ENCODE measurements at places on chromosomes 2 and 18.

GRCh38 chr2:12381543-12382325 is 335.0 kb upstream of the TRIB2 start:
- no peak for DNase-seq

DNA sequence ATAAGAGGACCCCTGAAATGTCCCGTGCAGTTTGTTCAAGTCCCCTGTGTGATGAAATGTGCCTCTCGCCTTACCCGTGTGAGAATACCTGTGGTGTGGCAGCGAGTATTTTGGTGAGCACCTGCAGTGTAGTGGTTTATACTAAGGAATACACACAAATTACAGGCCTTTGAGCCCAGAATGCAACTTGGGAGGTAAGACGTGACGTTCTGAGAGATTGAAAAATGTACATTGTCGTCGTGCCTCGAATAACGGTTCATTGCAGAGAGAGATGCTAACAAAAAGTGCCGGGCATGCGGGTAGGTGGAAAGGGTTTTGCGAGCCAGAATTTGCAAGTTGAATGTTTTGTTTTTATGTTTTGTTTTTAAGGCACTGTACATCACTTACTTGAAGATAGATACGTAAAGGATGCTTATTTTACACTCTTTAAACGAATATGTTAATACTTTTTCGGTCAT is 867 bp downstream of the RBBP8 start:
- DNase-seq, result no peak

GRCh38 chr18:25832001-25832604 is 258.3 kb downstream of the SS18 start:
- peak; percentile 78 for DNase-seq

- DNase-seq, result no peak
Measured at GRCh38 chr2:128514555-128514955, 195.9 kb upstream of the HS6ST1 start.

DNA sequence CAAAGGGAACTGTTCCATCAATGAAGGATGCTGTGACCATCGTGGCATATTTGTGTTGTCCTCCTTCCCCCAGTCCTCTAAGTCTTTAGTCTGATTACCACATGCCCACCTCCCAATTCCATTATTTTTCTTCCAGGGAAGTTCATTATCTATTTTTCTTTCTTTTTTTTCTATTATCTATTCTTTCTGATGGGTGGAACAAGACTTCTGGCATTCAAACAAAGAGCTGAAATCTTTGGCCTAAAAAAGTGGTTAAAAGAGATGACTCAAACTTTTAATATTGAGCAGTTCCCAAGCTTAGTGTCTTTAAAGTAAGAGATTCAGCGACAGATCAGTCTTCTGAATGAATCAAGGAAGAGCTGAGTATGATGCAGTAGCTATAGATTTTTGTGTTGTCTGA is 66.6 kb downstream of the DIS3L2 start:
- no peak for DNase-seq

DNA sequence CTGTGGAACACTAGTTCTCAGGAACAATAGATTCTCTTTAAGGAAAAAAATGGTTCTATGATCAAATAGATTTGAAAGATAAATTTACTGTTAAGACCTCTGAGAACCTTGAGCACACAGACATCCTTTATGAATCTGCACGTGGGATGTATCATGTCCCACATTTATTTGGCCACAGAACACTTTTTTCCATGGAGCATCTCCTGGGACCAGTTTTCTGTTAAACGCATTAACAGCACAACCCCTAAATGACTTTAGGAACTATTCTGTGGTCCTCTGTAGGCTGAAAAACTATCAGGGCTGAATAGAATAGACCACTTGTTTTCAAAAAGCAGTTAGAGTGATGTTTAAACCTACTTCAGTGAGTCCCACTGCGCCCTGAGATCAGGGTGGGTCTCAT is 132.2 kb upstream of the PID1 start:
- no peak for DNase-seq

DNA sequence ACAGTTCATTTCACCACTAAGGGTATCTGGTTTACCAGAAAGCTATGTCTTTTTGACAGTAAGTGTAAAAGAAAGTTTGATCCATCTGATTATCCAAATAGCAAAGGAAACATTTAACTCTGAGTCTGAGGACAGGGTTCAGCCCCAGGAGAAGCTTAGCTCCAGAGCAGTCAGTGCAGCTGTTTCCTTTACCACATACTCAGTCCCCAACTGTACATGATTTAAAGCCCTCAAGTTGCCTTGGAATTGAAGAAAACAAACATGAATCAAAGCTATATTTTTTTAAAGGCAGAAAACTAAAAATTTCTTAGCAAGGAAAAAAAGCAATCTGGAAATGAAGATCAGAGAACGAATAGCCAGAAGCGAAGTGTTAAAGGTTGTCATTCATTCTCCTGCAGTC is 746.0 kb downstream of the METTL4 start:
- DNase-seq, result no peak

DNA sequence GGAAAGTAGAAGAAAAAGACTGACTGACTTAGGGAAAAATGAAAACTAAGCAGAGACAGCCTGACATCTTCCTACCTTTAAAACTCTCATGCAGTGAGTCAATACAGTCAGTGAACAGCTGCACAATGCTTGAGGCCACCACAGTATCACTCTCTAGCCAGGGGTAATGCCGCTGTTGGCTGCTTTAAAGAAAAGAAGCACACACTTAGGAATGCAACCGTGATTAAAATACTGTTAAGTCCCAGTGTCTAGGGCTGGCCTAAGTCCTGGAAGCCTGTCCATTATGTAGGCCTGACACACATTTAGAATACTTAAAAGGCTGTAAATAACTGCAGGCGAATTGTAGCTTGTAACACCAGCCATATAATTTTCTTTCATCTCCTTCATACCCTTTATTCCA is 50.7 kb downstream of the SIGLEC15 start:
- DNase-seq, result peak; percentile 46

DNA sequence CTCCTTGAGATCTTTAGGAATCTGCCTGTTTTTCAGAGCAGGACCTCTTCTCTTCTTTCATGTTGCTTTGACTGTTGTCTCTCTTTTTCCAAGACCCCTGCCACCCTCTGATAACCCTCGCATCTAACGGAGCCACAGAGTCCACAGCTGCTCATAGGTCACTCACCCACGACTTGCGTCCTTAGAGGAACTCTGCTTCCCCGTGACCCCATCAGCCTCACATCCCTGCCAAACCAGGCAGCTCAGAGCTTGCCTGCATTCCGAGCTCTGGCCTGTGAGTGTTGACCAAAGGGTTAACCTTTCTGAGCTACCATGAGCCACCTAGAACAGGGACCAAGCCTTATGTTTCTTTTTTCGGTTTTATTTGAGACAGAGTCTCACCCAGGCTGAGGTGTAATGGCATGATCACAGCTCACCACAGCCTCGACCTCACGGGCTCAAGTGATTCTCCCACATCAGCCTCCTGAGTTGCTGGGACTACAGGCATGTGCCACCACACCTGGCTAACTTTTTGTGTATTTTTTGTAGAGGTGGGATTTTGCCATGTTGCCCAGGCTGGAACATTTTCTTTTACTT is 36.4 kb downstream of the CABLES1 start:
- no peak for DNase-seq

GRCh38 chr2:54465143-54465542 is 9.0 kb downstream of the SPTBN1 start:
- no peak for DNase-seq

GRCh38 chr2:24551016-24551415 is 60.0 kb downstream of the NCOA1 start:
- no peak for DNase-seq

- no peak for DNase-seq
Measured at GRCh38 chr2:139177041-139177440, 396.9 kb upstream of the NXPH2 start.

DNA sequence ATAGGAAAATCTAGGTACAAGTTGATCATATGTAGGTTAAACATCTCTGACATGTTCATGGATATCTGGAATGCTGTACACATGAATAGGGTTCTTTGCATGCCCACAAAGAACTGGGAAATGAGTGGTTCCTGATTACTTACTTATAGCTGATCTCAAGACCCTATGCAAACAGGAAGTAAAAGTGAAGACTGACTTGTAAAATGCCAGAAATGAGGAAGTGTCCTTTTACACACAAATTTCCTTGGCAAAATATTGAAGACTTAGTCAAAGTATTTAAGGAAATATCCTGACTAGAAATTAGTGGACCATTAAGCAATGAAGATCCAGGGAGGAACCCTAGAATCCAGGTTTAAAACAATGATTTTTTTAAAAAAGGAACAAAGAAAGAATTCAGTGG is 203.7 kb upstream of the DLGAP1 start:
- DNase-seq, result no peak

DNA sequence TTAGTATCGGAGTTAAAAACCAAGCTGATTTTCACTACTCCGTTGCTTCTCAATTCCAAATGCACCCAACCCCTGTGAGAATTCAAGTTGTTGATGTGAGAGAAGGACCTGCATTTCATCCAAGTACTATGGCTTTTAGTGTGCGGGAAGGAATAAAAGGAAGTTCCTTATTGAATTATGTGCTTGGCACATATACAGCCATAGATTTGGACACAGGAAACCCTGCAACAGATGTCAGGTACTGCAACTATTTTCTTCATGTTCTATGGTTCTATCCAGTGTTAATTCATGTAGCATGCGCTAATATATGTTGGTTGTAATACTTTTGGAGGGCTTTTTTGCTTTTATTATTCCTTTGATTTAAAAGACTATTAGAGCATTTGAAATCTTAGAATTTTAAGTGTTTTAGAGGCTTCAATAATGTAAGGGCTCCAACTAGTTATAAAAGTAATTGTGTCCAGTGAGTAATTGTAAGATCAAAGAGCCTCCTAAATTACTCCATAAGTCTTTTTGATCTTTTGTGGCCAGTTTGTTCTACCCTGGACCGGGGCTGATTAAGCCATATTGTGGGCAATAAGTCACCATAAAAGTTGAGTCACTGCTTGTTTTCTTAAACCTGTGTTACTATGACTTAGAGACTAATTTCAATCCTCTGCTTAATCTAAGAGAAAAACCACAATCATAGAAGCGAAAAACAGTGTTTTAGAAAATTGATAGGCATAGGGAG is 22.9 kb downstream of the DSG4 start:
- DNase-seq, result no peak

DNA sequence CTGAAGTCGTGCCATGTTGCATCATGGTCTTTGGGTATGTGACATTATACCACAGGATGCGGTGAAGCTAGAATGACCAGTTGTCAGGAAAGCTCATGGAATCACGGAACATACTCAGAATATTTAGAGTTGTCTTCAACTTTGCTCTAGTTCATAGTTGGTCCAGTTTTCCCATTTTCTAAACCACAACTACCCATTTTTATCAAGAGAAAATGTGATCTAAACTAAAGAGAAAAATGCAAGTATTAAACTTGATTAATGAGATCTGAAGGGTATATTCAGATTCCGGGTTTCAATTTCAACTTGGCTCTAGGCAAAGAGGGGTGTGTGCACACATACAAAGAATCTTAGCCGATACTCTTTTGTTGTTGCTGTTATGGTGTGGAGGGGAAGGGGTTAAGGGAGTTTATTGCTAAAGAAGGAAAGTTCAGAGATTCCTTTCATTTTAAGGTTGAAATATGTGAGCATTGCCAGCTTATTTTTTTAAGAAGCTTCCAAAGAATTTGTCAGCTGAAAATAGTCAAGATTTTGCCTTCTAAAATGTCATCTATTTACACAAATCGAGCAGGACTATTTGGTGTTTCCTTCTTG is 516.6 kb upstream of the ZEB2 start:
- DNase-seq, result peak; percentile 93

- no peak for DNase-seq
Measured at GRCh38 chr18:48573632-48574283, 34.9 kb downstream of the CTIF start.

- peak; percentile 62 for DNase-seq
Measured at GRCh38 chr2:69734035-69734611, 7.8 kb upstream of the ANXA4 start.

GRCh38 chr2:205364261-205364660 is 318.0 kb upstream of the NRP2 start:
- DNase-seq, result no peak

GRCh38 chr2:53609551-53609950 is 158.1 kb upstream of the CHAC2 start:
- no peak for DNase-seq

DNA sequence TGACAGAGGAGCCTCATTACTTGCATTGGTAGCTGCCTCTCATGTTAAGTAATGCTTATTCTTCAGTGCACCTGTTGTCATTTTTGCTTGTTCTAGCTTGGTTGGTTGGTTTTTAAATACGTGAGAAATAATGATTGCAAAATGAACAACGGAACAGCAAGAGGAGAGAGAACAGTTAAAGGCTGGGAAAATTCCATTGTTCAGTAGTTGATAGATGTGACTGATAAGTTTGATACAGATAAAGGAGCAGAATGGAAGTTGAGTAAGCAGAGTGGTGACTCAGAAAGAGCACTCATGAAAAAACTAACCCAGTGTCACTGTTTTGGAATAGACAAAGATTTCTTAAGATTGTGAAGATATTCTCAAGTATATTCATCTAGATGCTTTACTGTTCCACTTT is 50.5 kb downstream of the MTA3 start:
- DNase-seq, result peak; percentile 54

GRCh38 chr2:79065201-79065600 is 22.6 kb downstream of the REG1B start:
- no peak for DNase-seq

- DNase-seq, result peak; percentile 56
Measured at GRCh38 chr2:46241344-46241743, 55.9 kb upstream of the EPAS1 start.

GRCh38 chr2:192885569-192886160 is 690.9 kb upstream of the TMEFF2 start:
- DNase-seq, result no peak

DNA sequence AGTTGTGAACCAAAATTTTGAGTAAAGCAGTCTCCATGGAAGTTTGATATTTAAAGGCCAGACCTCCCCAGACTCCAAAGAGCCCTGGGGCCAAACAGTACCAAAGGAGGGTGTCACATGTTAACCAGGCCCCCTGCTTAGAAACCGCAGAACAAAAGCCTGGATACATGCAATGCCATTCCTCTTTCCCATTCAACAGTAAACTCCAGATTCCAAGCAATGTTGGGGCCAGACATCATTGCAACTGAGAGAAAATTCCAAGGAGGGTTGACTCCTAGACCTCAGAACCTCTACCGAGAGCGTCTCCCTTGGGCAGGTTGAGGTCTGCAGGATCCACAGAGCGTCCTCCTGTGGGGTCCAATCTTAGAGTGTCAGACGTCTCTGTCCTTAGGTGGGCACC is 404.4 kb upstream of the SYT4 start:
- DNase-seq, result peak; percentile 58

GRCh38 chr18:63317982-63318888 is 1.3 kb downstream of the BCL2 start:
- DNase-seq, result no peak

GRCh38 chr18:8462651-8463185 is 146.5 kb upstream of the RAB12 start:
- DNase-seq, result no peak

DNA sequence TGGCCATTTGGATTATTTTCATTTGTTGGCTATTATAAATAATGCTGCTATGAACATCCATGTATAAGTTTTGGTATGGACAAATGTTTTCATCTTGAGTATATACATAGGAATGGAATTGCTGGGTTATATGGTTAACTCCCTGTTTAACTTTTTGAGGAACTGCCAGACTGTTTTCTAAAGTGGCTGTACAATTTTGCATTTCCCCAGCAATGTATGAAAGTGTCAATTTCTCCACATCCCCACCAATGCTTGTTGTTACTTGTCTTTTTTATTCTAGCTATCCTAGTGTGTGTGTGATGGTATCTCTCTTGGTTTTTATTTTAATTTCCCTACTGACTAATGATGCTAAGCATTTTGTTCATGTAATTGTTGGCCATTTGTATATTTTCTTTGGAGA is 90.6 kb upstream of the CYP26B1 start:
- no peak for DNase-seq

GRCh38 chr2:16682431-16683118 is 16.9 kb upstream of the CYRIA start:
- DNase-seq, result no peak

GRCh38 chr2:68726608-68727367 is 7.8 kb upstream of the ARHGAP25 start:
- peak; percentile 63 for DNase-seq

All from RPMI7951 (cell line).